Left forelimb (tissue), 1 donor: ENCODE measurements at places on chromosomes 7 and 10.
A peak's percentile ranks its signal among the peaks of the same experiment; 100 is the strongest.

- peak; percentile 78 for DNase-seq
Measured at GRCh38 chr10:11397980-11398580, 213.4 kb downstream of the USP6NL start.

DNA sequence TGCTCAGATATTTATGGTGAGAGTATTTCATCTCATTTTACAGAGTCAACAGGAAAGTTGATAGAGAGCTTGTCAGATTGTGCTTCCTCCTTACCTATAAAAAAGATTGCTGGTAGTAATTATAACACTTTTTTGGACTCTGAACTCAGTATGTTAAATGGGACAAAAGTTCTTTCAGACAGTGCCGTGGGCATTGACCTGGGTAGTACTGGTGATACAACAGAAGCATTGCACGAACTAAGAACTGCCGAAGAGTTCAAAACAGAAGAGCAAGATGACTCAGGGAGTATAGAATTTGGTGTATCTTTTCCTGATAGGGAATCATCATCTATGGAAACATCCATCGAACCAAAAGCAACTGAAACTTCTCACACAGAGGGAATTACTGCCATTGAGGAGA is 58.6 kb downstream of the LOXL4 start:
- no peak for DNase-seq

GRCh38 chr10:124826262-124826661 is 24.6 kb downstream of the ABRAXAS2 start:
- no peak for DNase-seq

- DNase-seq, result no peak
Measured at GRCh38 chr7:92608380-92609322, 18.5 kb upstream of the FAM133B start.

DNA sequence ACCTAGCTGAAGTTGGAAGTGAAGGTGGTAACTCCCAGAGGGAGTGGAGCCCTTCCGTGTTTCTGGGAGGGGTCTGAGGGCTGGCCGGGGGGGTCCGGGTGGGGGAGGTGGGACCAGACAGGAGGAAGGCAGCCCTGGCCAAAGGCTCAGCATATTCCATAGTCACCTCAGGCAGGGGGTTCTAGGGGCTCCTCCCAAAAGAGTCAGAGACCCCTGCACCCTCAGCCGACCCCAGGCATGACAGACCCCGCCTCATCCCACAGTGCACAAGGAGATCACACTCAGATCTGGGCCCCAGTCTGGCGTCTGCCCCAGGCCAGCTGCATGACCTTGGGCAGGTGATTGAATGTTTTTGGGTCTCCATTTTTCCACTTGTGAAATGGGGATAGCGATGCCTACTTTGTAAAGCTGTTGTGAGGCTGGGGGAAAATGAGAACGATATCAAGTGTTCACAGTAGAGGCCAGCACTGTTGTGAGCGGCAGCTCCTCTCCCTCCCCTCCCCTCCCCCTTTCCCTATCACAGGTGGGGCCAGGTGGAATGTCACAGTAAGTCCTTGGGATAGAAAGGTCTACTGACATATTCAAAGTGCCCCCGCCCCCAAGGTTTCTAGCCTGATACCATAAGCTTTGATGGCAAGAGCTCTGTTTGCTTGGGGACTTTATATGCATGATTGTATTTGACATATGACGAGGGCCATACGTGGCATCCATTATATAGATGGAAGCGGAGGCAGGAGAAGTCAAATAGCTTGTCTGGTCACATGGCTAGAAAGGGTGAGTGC is 33.3 kb downstream of the DNAJB12 start:
- DNase-seq, result no peak

- no peak for DNase-seq
Measured at GRCh38 chr7:95054386-95054785, 147.0 kb downstream of the PPP1R9A start.

DNA sequence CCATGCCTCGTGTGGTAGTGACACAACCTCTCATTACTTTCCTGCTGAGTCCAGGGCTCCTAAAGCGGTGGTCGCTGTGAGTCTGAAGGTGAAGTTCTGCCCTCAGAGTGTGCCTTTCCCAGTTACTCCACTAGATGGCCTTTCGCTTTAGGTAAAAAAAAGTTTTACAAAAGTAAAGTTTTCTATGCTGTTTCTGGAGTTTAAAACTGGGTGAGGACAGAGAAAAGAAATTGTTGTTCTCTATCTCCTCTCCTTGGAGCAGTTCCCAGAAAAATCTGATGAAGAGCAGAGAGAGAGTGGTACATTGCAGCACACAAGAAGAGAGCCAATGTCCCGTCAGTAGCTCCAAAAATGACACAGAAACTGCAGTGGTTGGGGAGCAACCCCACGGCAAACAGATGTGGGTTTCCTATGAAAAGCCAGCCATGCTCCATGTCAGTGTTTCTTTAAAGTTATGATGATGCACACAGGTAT is 257.1 kb downstream of the GLI3 start:
- no peak for DNase-seq

DNA sequence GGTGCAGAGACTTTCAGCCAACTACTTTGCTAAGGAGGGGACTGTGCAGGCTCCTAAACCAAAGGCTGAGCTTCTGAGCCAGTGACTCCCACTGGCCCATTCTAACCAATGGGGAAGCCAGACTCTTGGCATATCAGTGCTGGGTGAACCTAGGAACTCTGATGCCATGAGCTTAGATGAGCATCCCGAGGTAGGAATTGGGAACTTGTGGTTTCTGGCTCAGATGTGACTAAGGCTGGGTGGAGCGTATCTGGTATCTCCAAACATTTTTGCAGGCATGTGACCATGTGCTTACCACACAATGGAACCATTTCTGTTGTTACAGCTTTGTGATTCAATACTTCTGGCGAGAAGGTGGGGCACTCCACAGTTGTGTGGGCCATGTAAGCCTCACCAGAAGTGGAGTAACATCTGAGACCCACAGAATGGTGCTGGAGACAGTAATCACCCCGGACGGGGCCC is 2.5 kb upstream of the AVPI1 start:
- DNase-seq, result no peak

- no peak for DNase-seq
Measured at GRCh38 chr7:11430841-11431240, 401.2 kb downstream of the THSD7A start.

- no peak for DNase-seq
Measured at GRCh38 chr10:102299873-102300272, 54.5 kb downstream of the GBF1 start.

- DNase-seq, result no peak
Measured at GRCh38 chr7:23691320-23691719, 11.3 kb downstream of the FAM221A start.

DNA sequence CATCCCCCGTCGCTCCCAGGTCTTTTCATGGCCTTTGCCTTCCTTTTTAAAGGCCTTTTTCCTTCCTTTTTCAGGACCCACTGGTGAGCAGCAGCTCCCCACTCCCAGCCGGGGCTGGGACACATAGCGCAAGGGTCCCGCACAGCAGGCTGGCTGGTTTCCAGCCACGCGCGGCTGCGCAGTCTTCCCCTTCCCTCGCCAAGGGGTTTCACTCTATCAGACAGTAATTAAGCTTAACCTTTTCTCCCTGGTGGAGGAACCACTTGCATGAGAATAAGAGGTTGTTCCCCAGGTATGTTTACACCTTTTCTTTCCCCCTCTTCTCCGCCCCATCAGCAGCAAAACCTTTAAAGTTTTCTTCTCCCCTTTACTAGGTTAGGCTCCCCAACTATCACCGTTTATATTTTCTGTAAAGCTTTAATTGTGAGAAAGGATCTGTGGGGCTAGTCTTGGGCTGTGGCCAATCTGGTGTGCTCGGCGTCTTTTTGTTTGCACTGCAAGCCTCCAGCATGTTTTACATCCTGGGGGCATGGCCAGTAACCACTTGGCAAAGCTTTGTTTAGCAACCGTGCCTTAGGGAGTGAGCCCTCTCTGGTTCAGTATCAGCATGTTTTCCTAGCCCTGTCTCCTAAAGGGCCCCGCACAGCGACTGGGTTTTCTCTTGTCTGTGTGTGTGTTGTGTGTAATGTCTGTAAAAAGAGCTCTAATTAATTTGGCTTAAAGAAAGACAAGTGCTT is 219.6 kb downstream of the PHF14 start:
- no peak for DNase-seq

GRCh38 chr7:125090596-125090995 is 161.0 kb upstream of the POT1 start:
- DNase-seq, result no peak

- no peak for DNase-seq
Measured at GRCh38 chr7:131737746-131738465, 181.5 kb upstream of the PODXL start.

DNA sequence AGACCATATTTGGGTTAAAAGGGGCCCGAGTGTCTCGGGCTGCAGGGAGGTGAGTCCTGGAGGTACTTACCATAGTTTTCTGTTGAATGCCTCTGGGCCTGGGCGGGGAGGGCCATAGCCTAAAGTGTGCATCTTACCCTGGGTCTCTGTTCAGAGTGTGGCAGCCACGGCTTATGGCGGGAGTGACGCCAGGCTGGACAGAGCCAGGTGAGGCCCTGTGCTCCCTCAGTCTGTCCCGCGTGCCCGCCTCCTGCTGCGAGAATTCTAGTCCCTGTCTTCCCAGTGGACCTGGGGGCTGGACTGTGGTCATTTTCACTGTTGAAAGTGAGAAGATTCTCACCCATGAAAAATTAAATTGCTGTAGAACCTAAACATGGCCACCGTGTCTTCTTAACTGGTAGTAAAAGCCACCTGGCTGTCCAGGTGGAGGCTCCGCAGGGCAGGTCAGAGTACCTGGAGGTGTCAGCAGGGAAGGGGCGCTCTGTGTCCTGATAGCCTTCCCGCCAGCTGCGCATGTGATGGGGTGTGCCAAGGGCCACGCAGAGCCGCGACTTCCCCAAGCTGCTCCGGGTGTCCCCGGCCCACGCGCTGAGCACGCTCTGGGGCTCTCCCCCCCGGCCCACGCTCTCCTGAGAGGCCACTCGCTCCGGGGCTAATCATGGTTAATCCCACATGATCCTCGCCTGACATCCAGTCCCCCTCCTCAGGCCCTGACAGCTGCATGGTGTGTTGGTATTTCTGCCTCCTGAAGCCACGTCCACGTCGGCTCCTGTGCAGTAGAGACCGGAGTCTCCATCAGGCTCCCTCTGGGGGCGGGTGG is 20.3 kb downstream of the INPP5A start:
- no peak for DNase-seq

- DNase-seq, result no peak
Measured at GRCh38 chr7:18225067-18225466, 197.4 kb upstream of the PRPS1L1 start.

GRCh38 chr10:5560142-5560816 is 35.5 kb downstream of the CALML3 start:
- peak; percentile 50 for DNase-seq

- no peak for DNase-seq
Measured at GRCh38 chr10:23362879-23363792, 18.5 kb upstream of the C10orf67 start.

- no peak for DNase-seq
Measured at GRCh38 chr10:29555746-29556481, 78.9 kb downstream of the SVIL start.

DNA sequence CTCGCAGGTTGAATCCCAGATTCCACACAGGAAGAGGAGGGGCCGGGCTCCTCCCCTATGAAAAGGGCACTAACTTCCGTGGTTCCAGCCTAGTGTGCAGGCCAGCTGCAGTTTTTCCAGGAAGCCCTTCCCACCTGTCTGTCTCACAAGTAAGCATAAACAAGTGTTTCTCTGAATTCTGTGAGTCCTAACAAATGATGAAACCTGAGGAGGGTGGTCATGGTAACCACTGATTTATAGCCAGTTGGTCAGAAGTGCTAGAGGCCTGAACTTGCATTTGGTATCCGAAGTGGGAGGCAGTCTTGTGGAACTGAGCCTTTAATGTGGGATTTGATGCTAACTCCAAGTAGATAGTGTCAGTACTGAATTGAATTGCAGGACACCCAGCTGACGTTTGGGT is 54.7 kb upstream of the STEAP4 start:
- DNase-seq, result no peak

- DNase-seq, result no peak
Measured at GRCh38 chr7:99061001-99061776, 82.7 kb downstream of the SMURF1 start.

DNA sequence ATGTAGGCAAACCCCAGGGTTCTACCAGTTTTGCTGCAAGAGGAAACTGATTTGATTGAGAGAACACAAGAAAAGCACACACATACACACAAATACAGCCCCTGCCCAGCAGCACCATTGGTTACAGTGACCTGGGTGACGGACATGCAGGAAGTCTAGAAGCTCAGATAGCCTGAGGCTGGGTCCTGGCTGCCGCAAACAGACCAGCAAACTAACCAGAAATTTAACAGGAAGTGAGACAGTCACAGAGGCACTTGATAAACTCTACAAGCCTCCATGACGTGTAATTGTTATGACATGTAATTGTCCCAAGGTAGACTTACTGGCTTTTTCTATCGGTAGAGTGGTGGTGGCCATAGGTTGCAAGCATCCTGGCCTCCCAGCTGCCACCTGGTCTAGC is 58.9 kb downstream of the PRKAR2B start:
- no peak for DNase-seq

DNA sequence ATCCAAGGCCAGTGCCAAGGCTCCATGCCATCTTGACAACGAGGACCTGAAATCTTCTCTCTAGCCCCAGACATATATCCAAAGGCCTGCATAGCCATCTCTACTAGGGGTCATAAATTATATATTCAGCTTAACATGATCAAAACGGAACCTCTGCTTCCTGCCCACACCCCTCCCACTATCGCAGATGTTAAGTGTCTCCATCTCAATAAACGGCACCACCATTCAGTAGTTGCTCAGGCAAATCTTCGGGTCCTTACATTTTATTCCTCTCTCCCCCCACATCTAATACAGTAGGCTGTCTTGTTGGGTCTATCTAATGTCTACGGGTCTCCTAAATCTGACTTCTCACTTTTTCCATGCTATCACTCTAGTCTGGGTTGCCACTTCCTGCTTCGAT is 201.1 kb upstream of the PLXNA4 start:
- no peak for DNase-seq

GRCh38 chr7:74226633-74227032 is 16.8 kb downstream of the LAT2 start:
- no peak for DNase-seq

GRCh38 chr7:75776295-75776971 is 4.4 kb upstream of the CCL26 start:
- DNase-seq, result no peak

- DNase-seq, result no peak
Measured at GRCh38 chr10:113076949-113077348, 126.9 kb downstream of the TCF7L2 start.

DNA sequence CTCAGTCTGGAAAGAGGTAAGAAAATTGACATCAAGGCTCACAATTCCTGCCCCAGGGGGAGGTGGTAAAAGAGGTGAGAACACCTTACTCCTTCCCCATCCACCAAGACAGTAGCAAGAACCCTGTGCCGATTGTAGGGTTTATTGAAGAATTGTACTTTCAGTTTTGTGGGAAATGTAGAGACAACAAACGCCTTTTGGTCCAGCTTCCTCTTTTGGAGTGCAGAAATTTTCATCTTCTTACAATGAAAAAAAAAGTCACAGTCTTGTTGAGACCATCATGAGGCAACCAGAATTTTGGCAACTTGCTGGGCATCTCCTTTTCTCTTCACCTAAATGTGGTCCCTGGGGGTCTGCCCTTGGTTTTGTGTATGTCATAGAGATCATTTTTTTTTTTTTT is 217.7 kb downstream of the TMEM178B start:
- DNase-seq, result no peak

GRCh38 chr10:11601670-11602069 is 9.8 kb downstream of the USP6NL start:
- DNase-seq, result no peak
